Dermis microvascular lymphatic vessel endothelial cell (primary cell): ENCODE measurements at places on chromosomes 7 and 10. TPM values are rescaled to one million over a fixed set of nuclear protein-coding genes. Genes with fewer than 3 reads are reported as not detected.

Gene PNLIPRP2
- total RNA-seq, result not detected in 2 replicates

Gene WDFY4
- total RNA-seq, result under 0.01 and 0.25 TPM in 2 replicates

Gene NPY4R2
- total RNA-seq, result not detected in 2 replicates

Gene VIPR2
- not detected in 2 replicates for total RNA-seq

Gene PRTFDC1
- total RNA-seq, result 7.7 and 9.4 TPM in 2 replicates

Gene RHOBTB1
- total RNA-seq, result 31.3 and 38.4 TPM in 2 replicates

Gene CACNB2
- total RNA-seq, result under 0.01 TPM in 1 of 2 replicates, not detected in the other

Gene CNTNAP2
- total RNA-seq, result 0.25 and 2.8 TPM in 2 replicates

Gene ANXA8
- not detected in 2 replicates for total RNA-seq

Gene GPER1
- 1.5 and 2.3 TPM in 2 replicates for total RNA-seq

Gene UNCX
- not detected in 2 replicates for total RNA-seq

Gene ST8SIA6
- 0.13 and 0.25 TPM in 2 replicates for total RNA-seq
